Natural killer cell (primary cell): ENCODE measurements at places on chromosomes 7 and 10. TPM values are rescaled to one million over a fixed set of nuclear protein-coding genes. Genes with fewer than 3 reads are reported as not detected.

DNA sequence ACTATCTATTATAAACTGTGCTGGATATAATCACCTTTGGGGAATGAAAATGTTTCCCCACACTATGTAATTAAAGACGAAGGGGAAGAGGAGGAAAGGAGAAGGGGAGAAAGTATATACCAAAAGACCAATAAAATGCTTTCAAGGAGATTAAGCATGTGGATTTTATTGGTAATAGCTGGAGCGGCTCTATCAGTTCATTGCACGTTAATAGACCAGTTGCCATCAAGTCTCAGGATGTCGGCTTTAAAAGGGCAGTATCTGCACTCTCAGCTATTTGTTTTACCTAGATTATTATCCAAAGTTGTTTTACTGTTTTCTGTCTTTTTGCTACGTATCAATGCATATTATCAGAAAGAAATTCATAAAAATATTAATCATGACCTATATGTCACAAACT lies 9.0 kb downstream of the ETV1 start:
- DNase-seq, result no peak

OLAH gene
- not detected for total RNA-seq

- no peak for DNase-seq
These were observed 24.7 kb downstream of the UBE2D1 start for GRCh38 chr10:58359541-58359940.

HKDC1 gene
- total RNA-seq, result not detected

GTF2IRD2 gene
- 11.6 TPM for total RNA-seq

DNA sequence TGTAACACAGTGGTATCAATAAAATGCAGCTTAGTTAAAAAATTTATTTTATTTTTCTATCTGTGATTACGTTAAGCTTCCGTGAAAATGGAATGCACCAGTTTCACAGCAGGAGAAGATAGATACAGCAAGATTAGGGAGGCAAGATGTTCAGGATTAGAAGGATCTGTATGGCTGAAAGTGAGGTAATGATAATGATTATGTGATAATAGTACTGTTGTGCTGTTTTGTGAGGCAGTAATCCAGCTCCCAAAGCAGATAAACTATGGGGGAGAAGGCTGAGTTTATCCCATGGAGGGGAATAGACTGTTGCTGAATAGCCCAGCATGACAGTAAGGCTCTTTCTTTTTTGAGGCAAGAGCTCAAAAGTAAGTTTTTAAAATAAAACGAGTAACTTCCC lies 216.1 kb upstream of the PRPS1L1 start:
- no peak for DNase-seq

AMPH gene
- total RNA-seq, result not detected

GRCh38 chr10:59799421-59799820 lies 46.2 kb upstream of the MRLN start:
- DNase-seq, result no peak

OR2A1 gene
- not detected for total RNA-seq
